ENCODE measurements at places on chromosomes 6 and 20.

DNA sequence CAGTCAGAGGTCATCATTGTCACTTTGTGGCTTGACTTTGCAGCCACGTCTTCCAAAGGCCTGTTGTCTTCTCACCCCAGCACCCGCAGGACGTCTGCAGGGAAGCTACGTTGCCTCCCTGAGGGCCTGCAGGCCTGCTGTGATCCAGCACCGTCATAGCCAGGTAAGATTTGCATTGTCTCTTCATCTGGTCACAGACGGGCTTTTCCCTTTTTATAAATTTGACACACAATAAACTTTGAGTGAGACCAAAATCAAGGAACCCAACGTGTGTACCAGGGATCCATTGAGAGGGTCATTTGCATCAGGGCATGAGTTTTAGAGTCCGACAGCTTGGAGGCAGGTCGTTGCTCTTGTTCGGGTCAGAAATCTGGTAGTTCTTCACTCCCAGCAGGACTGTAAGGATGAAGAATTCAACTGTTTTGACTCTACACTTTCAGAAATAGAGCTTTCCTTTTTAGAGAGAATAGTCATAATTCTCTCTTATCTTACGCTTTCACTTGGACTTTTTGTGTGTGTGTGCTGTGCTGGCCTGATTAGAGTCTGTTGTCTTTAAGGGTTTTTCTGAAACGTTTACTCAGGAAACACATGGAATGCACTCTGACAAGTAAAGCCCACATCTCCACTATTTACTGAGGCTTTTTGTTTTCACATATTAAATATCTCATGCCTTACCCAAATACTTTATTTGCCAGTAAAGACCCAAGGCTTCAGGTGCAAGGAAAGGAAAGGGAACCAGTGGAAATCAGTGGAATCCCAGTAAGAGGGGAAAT lies 177.2 kb upstream of the TAB2 start:
- DNase-seq: peak; percentile 73

- DNase-seq: no peak
These were observed 141.7 kb downstream of the BACH2 start for GRCh38 chr6:90154755-90155470.

GRCh38 chr6:127026247-127026646 lies 92.2 kb upstream of the RSPO3 start:
- no peak for DNase-seq

DNA sequence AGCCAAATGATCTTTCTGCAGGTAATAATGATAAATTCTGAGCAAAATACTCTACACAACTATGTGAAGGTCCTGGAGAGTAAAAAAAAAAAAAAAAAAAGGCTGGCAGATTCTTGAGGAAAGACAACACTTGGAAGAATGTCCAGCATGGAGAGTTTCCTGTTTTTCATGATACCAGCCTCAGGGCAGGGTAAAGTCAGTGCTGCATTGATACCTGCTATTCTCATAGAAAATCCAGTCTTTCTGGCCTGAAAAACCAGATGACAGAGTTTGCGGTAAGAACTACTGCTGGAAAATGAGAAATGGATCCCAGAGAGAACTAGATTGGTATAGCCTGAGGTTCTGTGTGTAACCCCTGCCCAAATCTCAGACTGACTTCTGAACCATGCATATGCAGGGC lies 89.1 kb downstream of the AFG1L start:
- DNase-seq: no peak

- DNase-seq: no peak
These were observed 45.4 kb downstream of the RPF2 start for GRCh38 chr6:111027219-111027618.

DNA sequence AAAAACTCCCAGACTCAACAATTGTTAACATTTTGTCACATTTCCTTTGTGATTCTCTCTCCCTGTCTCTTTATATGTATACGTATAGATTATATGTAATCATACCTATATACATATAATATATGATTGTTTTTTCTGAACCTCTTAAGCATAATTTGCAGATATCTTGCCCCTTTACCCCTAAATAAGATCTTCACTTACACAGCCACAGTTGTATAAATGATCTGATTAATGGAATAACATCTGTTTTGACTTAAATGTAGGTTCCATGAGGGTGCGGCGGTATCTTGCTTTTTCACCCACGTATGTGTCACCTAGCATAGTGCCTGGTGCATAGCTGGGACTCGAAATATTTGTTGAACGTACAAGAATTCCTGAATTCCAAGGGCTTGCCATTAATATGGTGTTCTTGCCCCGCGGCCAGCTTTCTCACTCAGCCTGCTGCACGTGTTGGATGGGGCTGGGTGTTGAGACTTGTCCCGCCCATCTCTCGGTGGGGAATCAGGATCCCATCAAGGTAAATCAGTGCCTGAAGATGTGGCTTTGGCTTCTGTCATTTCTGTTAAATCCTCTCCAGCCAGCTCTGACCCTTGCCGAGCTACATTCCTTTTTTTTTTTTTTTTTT lies 10.4 kb upstream of the MANBAL start:
- DNase-seq: no peak
